ENCODE measurements at places on chromosomes 4 and X.

DNA sequence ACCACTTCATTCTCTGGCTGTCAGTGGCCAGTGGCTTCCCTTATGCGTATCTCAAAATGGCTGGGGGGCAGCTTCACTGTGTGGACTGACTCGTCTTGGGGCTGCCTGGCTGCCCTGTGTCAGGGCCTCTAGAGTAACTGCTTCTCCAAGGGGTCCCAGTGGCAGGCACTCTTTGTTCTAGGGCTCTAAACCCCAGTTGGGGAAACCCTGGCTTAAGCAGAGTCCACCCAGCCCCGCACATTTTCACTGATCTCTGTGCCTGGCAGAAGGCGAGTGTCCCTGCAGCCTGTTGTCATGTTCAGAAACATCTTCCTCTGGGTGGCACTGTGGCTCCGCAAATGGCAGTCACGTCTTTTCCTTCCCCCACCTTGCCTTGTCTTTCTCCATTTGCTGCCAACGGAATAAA is 59.7 kb downstream of the NBDY start:
- no peak for DNase-seq

- DNase-seq: no peak
Observed at GRCh38 chr4:185916683-185917082, 104.7 kb upstream of the SORBS2 start.

GRCh38 chr4:163866728-163867315 is 372.3 kb downstream of the TMA16 start:
- DNase-seq: no peak

- no peak for DNase-seq
Observed at GRCh38 chr4:107826421-107826980, 1.8 kb downstream of the SGMS2 start.

DNA sequence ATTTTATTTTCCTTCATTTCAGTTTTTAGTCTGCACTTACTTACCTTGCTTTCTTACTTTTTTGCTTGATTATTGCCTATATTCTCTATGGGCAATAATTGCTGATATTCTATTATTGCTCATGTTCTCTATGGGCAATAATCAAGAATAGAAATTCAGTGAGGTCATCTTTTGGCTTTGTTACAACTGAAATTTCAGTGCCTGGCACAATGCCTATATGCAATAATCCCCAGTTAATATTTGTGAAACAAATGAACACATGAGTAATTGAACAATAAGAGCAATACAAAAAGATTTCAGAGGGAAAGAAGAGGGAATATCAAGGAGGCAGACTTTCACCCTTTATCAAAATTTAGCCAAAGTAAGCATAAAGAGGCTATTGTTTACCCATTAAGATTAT is 48.6 kb upstream of the ARSJ start:
- no peak for DNase-seq

- no peak for DNase-seq
Observed at GRCh38 chr4:184793735-184794355, 31.9 kb downstream of the ACSL1 start.

GRCh38 chr4:15689540-15689939 is 7.9 kb downstream of the FAM200B start:
- no peak for DNase-seq

DNA sequence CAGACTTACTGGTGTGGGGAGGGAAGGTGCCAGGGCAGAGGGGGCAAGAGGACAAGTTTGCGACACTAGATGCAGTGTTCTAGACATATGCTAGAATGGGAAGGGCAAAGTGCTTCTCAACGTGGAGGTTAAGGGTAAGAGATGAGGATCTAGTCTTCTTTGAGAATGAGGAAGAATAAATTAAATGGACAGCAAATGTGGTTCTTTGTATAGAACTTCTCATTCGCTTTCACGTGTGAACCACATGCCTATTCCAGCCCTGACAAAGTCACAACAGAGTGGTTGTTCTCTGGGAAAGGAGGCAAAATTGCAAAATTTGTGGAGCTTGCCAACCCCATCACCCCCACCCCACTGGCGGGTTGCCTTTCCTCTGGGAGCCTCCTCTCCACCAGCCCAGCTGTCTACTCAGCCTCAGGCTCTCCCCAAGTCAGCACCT is 1.5 kb upstream of the ANXA5 start:
- DNase-seq: no peak

All from D721Med (cell line).